A549 treated with RU486 at 1 μM for 4 hours (cell line): ENCODE measurements at places on chromosomes 4 and X. TPM values are rescaled to one million over a fixed set of nuclear protein-coding genes. Genes with fewer than 3 reads are reported as not detected.

PRDM5 gene
- 3.3 to 5.8 TPM (median 4.9 TPM) in 5 replicates for total RNA-seq

HSFX2 gene
- 0.13 to 0.55 TPM in 2 of 5 replicates, not detected in the others for total RNA-seq

PDE6B gene
- not detected in 5 replicates for total RNA-seq

TLR10 gene
- total RNA-seq, result 0.05 to 0.06 TPM (median 0.05 TPM) in 3 of 5 replicates, not detected in the others

CT45A10 gene
- 0.13 to 0.56 TPM (median 0.33 TPM) in 3 of 5 replicates, not detected in the others for total RNA-seq

MAGEB2 gene
- not detected in 5 replicates for total RNA-seq
